Activated T-cell treated with anti-CD3 and anti-CD28 coated beads for 48 hours (primary cell): ENCODE measurements at places on chromosomes 4 and X.

GRCh38 chr4:3041192-3042142 lies 32.9 kb downstream of the HTT-AS start:
- DNase-seq, result peak; percentile 34

GRCh38 chr4:188030401-188030800 lies 34.8 kb downstream of the ZFP42 start:
- DNase-seq, result no peak

GRCh38 chrX:32448945-32449344 lies 762.4 kb downstream of the DMD start:
- no peak for DNase-seq

GRCh38 chrX:8632924-8633323 lies 99.0 kb downstream of the ANOS1 start:
- no peak for DNase-seq

- DNase-seq, result no peak
Observed at GRCh38 chrX:9802737-9803136, 16.5 kb downstream of the SHROOM2 start.

- no peak for DNase-seq
Observed at GRCh38 chrX:153538424-153538823, 21.0 kb downstream of the ATP2B3 start.

GRCh38 chr4:93384241-93384640 lies 444.3 kb upstream of the ATOH1 start:
- no peak for DNase-seq

- no peak for DNase-seq
Observed at GRCh38 chr4:17667253-17667652, 52.8 kb downstream of the MED28 start.

DNA sequence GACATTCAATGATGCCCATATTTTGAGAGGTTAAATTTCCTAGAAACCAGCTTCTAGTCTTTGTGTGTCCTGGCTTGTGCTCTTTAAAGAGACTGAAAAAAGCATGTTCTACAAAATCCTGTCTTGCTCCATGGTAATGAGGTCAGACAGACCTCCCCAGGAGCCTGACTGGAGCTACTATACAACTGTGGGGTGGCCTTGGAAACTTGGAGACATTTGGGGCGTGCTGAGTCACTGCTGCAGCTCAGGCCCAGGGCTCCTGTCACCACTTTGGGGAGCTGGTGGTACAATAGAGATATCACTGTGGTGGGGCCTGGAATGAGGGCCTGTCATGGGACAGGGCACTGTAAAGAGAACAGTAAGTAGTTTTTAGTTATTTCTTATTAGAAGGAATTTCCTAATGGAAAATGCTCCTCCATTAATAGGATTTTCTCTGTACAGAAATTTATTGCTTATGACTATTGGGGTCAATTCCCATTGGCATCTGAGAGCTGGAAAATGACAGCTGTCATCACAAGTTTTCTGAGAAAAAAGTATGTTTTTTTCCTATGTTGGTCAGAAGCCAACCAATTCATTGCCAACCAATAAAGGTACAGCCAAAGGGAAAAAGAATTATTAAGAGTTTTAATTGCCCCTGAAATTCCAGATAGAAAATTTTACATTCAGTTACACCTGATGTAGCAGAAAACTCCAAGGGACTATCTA lies 207.4 kb upstream of the JADE1 start:
- no peak for DNase-seq

DNA sequence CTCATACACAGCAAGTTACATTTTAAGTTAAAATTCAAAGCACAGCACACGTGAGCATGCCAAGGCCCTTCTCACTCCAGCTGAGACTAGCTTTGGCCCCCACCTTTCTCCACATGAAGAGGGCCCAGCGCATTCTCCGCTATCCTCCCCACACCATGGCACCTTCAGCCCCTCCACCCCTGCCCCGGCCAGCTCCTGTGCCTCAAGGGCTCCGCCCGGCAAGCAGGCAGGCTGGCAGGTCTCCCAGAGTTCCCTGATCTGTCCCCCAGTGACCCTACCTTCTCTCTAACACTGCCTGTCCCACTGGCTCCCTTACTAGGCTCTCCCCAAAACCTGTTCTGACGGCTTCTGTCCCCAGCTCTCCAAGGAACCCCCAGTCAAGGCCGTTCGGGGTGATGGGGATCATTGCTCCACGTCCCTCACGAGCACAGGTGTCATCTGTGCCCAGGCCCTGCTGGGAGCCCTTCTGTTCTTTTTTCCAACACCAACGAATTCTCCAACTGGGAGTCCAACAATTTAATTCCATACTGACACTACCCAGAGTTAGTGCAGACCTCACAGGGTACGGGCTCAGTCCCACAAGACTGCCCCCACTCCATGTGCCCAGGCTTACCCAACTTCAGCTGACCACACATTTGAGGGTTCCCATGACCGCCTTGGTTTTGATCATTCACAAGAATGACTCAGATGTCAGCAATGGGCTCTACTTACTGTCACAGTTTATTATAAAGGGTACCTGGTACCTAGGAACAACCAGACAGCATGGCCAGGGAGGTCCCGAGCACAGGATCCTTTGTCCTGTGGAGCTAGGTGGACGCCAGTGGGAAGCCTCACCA lies 4.2 kb downstream of the LETM1 start:
- no peak for DNase-seq

DNA sequence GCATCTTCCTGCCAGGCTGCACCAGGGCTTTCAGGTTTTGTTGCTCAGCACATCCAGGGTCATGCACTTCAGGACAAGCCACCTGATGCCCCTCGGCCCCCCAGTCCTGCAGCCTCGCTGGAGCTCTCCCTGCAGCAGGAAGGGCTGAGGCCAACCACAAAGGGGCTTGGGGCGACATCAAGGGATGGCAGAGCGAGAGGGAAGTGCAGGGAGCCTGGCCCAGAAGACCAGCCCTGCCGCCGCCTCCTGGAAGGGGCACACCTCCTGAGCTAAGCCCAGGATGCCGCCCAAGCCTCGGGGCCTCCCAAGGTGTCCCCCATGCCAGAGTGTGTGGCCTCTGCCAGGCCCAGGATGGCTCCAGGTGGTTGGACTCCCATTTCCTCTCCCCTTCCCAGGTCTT lies 37.1 kb downstream of the TRMT44 start:
- no peak for DNase-seq
